Mucosa of descending colon (tissue), 3 donors: ENCODE measurements at places on chromosomes 1 and 21. TPM values are rescaled to one million over a fixed set of nuclear protein-coding genes. Genes with fewer than 3 reads are reported as not detected.

DNA sequence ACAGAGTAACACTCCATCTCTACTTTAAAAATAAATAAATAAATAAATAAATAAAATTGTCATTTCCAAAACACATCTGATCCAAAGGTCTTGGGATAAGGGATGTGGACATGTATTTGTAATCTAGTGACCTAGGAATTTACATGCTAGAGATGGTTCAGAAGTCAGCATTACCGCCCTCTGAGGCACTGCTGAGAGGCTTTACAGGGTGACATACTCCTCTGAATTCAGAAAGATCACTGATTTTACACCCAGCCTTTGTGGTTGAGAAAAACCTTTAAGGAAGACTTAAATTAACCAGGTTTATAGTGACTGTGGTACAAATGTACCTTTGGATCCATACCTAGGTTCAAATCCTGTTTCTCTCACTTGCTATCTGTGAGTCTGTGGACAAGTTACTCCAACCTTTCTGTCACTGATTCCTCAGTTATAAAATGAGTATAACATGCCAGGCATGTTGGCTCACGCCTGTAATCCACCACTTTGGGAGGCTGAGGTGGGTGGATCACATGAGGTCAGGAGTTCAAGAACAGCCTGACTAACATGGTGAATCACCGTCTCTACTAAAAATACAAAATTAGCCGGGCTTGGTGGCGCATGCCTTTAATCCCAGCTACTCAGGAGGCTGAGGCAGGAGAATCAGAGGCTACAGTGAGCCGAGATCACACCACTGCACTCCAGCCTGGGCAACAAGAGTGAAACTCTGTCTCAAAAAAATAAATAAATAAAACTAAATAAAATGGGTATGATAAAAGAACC is 20.1 kb downstream of the OSBPL9 start:
- no peak for DNase-seq

DNA sequence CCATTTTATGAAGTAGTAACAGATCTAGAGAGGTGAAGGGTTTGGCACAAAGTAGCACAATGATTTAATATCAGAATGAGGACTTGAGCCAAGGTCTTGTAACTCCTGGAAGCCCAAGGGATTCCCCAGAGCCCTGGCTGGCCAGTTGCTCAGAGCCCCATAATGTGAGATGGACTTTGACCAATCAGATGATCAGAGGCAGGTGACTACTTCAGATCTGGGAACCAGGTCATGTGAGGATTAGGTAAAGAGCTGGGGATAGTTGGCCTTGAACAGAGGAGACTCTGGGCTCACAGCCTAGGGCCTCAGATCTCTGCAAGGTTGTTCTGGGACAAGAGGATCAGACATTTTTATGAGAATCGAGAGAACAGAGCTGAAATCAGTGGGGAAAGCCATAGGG is 18.9 kb downstream of the SHISAL2A start:
- peak; percentile 5 for DNase-seq

- DNase-seq: no peak
These were observed 6.1 kb downstream of the NPPA start for GRCh38 chr1:11841245-11842153.

DNA sequence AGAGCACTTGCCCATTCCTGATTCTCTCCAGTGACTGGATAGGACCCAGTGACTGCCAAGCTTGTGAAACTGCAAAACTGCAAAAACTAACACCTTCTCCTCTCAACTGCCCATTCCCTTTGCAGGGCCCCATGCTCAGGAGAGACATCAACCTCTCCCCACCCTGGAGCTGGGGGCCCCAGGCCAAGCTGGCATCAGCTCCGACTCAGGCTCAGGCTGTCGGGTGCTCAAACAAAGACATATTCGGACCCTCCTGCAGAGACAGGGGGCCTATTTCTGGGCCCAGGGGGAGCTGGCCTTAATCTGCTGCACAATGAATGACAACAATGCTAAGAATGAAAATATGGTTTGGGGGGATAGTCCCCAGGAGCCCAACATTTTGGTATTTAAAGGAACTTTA is 11.8 kb downstream of the LMX1A start:
- DNase-seq: no peak

DNA sequence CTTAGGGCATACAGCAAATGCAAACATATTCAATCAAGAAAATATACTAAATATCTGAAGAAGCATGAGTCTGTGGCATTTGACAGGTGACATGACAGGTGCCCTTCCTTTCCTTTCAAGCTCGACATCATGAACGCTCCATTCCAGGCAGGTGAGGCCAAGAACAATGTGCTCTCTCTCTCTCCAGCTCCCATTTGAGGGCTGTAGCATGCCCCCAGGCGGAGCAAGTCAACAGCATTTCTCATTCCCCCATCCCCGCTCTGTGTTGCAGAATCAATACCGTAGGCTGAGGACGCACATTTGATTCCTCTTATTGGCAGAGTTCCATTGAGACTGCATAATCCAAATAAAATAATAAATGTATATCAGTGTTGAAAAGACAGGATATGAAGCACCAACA is 24.6 kb upstream of the PLPPR4 start:
- no peak for DNase-seq

- peak; percentile 92 for DNase-seq
These were observed 3.8 kb downstream of the MPZ start for GRCh38 chr1:161305867-161306519.

DNA sequence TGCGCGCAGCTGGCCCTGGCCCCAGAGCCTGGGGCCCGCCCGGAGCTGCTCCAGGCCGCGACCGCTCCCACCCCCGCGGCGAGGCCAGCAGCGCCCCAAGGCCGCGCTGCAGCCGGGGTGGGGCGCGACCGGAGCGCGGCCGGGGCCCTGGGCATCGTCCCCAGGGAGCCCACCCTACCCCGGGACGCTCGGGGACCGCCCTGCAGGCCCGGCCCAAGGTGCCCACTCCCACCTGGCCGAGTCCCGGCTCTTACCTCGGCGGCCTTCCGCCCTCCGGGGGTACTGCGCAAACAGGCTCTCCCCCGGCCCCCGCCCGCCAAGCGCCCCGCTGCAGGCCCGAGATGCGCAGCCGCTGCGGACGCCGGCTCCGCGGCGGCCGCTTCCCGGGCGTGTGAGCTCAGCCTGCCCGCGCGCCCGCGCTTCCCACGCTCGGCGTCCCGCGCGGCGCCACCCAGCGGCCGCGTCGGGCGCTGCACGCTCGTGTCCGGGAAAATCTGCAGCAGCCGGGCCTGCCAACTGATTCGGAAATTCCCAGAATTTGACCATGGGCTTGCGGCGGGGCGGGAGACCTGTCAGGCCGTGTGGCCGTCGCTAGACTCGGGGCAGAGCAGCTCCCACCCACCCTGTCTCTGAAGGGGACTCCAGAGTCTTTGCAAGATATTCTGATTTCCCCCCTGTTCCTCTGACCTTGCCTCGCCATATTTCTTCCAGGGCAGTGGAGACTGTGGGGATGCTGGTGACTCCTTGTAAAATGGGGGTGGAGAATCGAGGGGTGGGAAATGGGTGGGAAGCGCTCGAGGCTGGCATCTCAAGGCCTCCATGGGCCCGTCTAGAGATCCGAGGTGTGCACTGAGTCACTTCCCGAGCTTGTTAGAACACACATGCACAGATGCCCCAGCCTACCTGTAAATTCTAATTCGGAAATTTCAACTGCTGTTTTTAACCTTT is 41.9 kb downstream of the CD34 start:
- DNase-seq: peak; percentile 91

GRCh38 chr1:245086389-245086969 is 68.3 kb upstream of the KIF26B start:
- no peak for DNase-seq

- no peak for DNase-seq
These were observed 3.0 kb downstream of the WDR3 start for GRCh38 chr1:117932576-117932975.

The TAL1 gene
- 2.4 TPM for total RNA-seq

The SPATC1L gene
- total RNA-seq: 4.6 TPM

The OPTC gene
- not detected for total RNA-seq

The ADAM30 gene
- not detected for total RNA-seq

The AMY1A gene
- total RNA-seq: not detected

The SYT11 gene
- total RNA-seq: 3.2 TPM

The BARHL2 gene
- total RNA-seq: not detected

The DNM3 gene
- total RNA-seq: 6.4 TPM
